ENCODE measurements at places on chromosomes 6 and 20. TPM values are rescaled to one million over a fixed set of nuclear protein-coding genes. Genes with fewer than 3 reads are reported as not detected.

PNLDC1 gene
- not detected for total RNA-seq

ORC3 gene
- 23.0 TPM for total RNA-seq

PSORS1C1 gene
- 3.9 TPM for total RNA-seq

TMEM30A gene
- total RNA-seq, result 57.4 TPM

DNA sequence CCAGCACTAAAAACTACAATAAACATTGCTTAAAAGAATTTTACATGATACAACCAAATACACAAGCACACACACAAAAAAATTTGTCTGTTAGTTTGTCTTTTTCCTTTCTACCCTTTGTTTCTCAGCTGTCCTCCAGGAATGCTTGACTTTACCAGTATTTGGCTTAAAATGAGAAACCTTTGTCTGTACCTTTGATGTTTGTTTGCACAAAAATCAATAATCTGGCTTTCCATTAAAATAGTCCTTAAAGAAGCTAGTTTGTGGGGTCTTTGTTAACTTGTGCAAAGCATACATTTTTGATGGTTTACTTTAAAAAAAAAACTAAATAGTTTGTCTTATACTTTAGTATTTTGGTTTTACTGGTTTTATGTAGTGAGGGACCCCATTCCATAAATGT lies 49.3 kb downstream of the RPRD1B start:
- DNase-seq, result no peak

DNA sequence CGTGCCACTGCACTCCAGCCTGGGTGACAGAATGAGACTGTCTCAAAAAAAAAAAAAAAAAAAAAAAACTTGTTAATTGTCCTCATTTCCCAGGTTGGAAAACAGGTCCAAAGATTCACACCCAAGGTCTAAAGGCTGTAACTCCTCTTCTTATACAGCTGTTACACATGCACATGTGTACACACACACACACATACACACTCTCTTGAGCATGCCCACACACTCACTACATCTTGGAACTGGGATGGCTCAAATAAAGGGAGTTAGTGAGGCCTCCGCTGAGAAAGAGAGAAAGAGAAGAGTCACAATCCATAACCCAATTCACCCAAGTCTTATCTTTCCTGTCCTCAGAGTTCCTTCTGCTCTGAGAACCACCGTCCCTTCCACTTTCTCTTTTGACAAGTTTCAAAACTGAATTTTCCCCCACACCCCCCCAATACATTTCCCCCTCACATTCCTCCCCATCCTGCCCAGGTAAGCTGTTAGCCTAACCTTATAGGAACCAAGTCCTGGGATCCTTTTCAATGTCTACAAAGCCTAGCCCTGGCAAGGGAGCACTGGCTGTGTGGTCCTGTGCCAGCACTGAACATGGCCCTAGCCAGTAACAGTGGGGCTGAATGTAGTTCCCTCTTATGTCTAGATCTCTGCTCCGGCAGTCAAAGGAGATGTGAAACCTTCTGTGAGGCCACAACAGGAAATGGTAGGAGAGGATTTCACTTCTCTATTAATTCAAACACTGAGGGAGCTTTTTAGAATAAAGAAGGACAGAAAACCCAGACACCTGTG lies 3.2 kb upstream of the HLA-DMB start:
- no peak for DNase-seq

DNA sequence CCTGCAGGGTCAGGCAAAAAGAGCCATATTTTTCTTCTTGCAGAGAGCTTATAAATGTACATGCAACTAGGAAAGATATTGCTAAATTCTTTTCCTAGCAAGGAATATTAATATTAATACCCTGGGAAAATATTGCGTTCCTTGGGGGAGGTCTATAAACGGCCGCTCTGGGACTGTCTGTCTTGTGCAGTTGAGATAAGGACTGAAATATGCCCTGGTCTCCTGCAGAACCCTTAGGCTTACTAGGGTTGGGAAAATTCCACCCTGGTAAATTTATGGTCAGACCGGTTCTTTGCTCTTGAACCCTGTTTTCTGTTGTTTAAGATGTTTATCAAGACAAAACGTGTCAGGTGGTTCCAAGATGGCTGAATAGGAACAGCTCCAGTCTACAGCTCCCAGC lies 121.3 kb upstream of the CARMIL1 start:
- no peak for DNase-seq

DNA sequence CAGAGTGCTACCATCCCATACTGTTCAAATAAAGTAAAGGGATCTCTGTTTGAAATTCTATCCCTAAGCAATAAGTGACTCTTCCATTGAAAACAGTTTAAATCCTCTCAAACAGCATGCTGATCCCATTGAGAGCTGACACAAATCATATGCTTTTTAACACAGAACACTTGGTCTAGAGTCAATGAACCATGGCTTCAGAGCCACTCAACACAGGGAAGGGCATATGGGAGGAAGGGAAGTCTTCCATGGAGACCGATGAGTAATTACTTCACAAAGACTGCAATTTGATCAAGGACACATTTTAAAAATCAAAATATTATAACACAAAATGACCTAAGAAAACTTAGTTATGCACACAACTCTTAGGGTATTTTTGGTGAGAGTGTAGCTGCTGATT lies 1073.0 kb upstream of the MAP3K7 start:
- DNase-seq, result no peak

GRCh38 chr6:105102186-105102585 lies 77.6 kb downstream of the POPDC3 start:
- DNase-seq, result no peak

GRCh38 chr6:42093582-42094329 lies 43.4 kb downstream of the TAF8 start:
- DNase-seq, result no peak

DNA sequence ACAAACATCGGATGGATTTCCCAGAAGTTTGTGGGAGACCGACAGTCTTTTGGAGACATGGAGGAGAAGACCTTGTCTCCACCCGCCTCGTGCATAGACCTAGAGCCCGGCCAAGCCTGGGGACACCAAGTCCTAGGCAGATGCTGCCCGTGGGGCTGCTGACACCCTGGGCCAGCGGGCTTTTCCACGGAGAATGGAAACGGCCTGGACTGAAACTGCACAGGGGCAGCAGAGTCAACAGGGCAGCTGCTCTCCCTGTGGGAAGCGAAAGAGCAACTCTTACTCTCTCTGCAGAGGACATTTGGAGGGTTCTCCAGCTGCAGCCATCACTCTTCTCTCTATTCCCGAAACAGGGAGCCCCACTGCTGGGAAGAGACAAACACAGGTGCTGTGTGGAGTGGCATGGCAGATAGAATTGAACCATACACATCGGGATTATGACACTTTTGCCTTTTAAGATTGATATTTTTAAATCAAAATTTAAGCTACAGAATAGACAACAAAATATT lies 401.2 kb downstream of the THBS2 start:
- DNase-seq, result no peak
